Activated T-cell treated with anti-CD3 and anti-CD28 coated beads for 4 hours (primary cell): ENCODE measurements at places on chromosomes 1 and 21.
A peak's percentile ranks its signal among the peaks of the same experiment; 100 is the strongest.

DNA sequence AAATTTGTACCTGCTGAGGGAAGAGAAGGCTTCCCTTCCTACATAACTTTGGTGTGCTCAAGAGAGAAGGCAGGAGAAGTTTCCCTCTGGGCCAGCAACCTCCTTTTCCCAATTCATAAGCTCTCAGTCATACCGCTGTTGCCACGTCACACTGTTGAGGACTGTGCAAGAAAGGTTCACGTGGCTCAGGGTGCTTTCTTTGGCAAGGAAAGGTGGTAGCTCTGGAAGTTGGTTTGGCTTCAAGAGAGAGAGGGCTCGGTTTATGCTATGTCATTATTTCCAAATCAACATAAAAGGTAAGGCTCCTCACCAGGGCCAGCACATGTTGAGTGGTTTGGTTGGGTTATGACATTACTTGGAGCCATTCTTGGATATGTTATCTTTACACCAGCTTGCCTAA is 77.3 kb downstream of the TNFSF18 start:
- no peak for DNase-seq

GRCh38 chr1:29890201-29890959 is 654.1 kb downstream of the PTPRU start:
- no peak for DNase-seq

DNA sequence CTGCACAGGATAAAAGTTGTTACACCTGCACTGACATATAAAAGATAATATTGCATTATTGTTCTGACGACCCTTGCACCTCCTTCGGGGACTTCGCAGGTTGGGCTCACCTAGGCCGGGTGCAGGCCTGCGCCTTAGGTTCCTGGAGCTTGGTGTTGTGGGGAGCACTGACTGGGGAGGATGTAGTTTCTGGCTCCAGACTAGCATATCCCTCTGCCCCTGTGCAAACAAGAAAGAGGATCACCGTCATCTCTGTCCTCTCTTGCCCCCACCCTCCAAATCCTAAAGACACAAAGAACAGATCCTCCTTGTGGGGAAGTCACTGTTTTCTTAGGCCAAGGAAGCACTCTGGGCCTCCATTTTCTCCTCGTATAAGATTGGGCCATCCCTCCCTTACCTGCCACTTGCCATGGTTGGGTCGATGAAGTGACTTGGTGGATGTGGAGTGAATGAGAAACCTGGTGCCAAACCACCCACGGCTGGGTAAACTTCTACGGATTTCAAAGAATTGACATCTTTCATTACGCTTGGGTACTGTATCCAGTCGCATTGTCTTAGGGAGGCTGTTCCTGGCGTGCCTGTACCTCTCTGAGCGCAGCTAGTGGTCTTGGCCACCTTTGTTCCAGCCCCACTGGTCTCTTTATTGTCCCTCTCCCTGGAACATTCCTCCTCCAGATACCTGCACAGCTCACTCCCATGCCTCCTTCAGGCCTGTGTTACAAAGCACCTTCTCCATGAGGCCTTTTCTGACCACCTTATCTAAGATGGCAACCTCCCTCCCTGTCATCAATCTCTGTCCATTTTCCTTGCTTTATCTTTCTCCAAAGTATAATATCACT is 34.4 kb upstream of the PKP1 start:
- DNase-seq = no peak

- no peak for DNase-seq
These were observed 37.0 kb downstream of the LRIG2 start for GRCh38 chr1:113109908-113110554.

- no peak for DNase-seq
These were observed 24.1 kb upstream of the LCE5A start for GRCh38 chr1:152486400-152487006.

- DNase-seq = no peak
These were observed 145.1 kb downstream of the TM2D1 start for GRCh38 chr1:61579802-61580201.

- DNase-seq = no peak
These were observed 16.0 kb upstream of the PIGV start for GRCh38 chr1:26771643-26772321.

DNA sequence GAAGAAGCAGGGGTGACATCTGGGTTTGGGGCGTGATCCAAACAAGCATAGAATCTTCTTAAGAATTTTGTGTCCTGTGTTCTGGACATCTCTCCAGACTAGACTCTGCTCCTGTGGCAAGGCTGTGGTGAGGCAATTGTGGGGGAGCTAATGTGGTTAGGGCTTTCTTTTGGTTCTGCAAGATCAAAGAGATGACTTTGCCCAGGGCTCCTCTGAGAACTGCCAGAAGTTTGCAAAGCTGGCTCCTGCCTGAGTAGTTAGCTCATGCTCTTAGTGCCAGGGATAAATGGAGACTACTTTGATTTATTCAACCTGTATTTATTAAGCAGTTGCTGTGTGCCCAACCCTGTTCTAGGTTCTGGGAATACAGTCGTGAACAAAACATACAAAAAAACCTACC is 34.0 kb upstream of the CRNN start:
- DNase-seq = no peak

DNA sequence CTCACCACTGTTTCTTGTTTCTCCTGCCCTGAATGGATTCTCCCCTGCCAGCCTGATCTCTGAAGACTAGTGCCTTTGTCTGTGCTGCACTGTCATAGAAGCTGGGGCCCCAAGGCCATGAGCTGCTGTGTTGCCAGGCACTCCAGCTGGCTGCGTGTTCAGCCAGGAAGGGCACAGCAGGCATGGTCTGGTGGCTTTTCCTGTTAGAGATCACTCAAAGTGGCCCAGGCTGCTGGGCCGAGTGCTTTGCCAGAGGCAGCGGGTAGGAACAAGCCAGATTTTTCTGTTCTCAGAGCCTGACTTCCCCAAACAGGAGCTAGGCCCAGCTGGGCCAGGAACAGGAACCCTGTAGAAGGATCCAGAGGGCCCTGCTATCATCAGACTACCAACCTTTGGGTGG is 5.2 kb downstream of the ADPRS start:
- DNase-seq = no peak

GRCh38 chr1:188270497-188270896 is 1441.7 kb downstream of the PLA2G4A start:
- no peak for DNase-seq

GRCh38 chr21:43362321-43362791 is 64.6 kb downstream of the SIK1 start:
- peak; percentile 71 for DNase-seq

DNA sequence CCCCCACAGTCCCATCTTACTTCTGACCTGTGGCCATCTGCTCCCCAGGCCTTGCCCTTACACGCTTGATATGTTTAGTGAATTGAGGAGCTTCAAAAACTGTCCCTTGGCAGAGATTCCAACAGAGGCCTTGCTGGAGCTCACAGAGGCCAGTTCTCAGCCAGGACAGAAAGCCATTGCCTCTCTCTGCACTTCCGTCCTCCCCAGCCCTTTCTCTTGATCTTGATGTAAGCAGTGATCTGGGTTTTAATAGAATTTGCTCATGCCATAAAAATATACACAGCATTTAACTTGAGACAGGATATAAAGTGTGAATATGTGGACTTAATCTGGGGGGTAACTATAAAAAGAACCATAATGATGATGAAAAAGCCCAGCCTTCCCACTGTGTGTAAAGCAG is 453.5 kb downstream of the KIF26B start:
- DNase-seq = no peak

DNA sequence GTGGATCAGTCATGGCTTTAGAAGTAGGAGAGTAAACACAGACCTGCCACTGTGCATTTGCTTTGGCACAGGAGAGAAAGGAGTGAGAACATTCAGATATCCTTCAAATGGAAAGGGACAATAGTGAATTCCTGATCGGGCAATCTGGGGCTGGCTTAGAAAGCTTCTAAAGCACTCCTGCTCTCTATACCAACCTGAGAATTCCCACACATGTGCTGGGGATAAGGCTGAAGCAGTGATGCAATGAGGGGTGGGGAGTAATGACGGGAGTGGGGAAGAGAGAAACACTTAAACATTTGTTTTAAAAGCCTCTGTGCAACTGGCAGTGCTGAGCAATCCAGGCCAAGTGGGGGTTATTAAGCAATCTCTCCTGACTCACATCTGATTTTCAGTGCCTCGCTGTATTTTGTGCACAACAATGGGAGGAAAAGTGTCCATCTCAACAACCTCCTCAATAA is 108.8 kb downstream of the KIAA0319L start:
- DNase-seq = no peak
